Muscle of back (tissue), 13 donors: ENCODE measurements at places on chromosomes 6 and 20. TPM values are rescaled to one million over a fixed set of nuclear protein-coding genes. Genes with fewer than 3 reads are reported as not detected.

The ABHD16B gene
- not detected for polyA plus RNA-seq

The TAGAP gene
- 1.3 TPM for polyA plus RNA-seq

The DNAH8 gene
- polyA plus RNA-seq, result 3.5 TPM

The TNXB gene
- polyA plus RNA-seq, result 102 TPM

The LST1 gene
- polyA plus RNA-seq, result 8.9 TPM

The ENPP5 gene
- polyA plus RNA-seq, result 4.8 TPM

The AVP gene
- not detected for polyA plus RNA-seq

The GRM1 gene
- 0.08 TPM for polyA plus RNA-seq

The PPP1R16B gene
- 7.3 TPM for polyA plus RNA-seq
